Mesenteric fat pad (tissue), 1 donor: ENCODE measurements at places on chromosomes 11 and 22. TPM values are rescaled to one million over a fixed set of nuclear protein-coding genes. Genes with fewer than 3 reads are reported as not detected.

GRCh38 chr22:50047346-50047745, 10.8 kb downstream of the TTLL8 start:
- DNase-seq, result no peak

- no peak for DNase-seq
Measured at GRCh38 chr11:114353443-114353842, 46.9 kb downstream of the C11orf71 start.

DNA sequence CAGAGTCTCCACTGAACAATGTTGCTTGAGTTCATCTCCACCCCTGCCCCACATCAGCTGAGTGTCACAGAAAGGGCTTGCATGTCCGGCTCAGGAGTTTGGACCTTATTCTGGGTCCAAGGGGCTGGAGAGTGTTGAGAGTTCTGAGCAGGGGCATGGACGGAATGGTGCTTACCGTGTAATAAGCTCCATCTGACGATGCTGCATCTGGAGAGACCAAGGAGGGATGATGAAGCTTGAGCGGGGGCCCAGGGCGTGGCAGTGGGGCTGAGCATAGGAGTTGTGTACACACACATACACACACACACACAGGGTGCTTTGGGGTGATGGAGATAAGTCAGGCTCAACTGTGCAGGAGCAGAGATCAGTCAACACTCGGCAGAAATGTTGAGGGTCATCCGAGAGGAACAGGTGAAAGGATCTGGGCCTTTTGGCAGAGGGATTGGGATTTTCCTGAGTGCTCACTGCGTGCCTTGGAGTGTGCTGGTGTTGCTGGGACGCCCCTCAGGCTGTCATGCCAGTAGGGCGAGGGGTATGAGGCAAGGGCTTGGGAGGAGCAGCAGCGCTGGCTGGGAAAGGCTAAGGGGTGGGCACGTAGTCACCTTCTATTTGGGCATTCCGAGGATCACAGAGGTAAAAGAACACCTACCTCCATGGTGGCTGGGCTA, 2.3 kb downstream of the USP35 start:
- no peak for DNase-seq

Gene KCNJ11
- 3.5 TPM for total RNA-seq

DNA sequence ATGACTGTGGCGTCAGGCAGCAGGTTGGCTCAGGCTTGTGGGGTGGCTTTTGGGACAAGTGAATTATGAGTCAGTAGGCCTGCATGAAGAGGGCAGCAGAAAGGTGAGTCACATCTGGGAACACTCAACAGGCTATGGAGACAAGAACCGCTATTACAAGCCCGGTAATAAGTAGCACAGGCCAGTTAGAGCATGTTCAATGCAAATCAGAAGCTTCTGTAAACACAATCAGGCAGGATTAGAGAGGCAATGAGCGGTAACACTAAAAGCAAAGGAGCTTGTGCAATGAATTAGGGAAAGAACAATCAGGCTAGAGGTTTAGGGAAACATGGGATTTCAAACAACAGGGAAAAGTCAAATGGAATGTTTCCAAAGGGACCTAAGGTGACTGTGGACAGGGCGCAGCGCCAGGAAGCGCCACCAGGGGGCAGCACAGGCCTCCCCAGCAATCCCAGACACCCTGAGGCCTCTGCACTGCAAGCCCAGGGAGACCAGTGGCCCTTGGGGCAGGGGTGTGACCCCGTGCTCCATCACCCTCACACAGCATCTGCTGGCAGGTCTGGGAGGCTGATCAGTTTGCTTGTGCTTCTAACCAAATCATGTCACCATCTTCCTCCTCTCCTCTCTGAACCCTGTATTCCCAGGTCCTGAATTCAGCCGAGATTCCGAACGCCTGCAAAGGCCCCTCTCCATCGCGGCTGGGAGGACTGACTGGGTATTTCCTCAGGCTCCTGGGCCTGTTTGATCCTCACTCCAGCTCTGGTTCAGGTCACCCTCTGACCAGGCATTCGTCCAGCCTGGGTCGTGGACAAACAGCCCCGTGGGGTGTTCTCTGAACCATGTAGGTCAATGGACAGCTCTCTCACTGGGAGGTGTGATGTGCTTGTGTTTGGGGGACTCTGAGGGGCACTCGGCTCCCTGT, 50.0 kb downstream of the C11orf58 start:
- DNase-seq, result no peak

DNA sequence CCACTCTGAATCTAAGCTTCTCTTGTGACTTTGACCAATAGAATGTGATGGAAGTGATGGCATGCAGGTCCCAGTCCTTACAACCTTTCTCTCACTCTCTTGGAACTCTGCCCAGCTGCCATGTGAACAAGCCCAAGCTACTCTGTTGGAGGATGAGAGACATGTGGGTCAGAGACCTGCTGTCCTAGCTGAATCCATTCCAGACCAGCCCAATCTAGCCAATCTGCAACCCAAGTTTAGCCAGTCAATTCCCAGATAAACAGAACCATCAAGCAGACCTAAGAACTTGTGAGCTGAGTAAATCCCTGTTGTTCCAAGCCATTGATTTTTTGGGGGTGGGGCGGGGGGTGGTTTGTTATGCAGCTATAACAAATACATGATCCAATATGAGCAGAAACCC, 69.2 kb upstream of the GRK3 start:
- DNase-seq, result no peak

Gene TRIM34
- total RNA-seq, result 6.1 TPM

Gene PKNOX2
- total RNA-seq, result 2.6 TPM

DNA sequence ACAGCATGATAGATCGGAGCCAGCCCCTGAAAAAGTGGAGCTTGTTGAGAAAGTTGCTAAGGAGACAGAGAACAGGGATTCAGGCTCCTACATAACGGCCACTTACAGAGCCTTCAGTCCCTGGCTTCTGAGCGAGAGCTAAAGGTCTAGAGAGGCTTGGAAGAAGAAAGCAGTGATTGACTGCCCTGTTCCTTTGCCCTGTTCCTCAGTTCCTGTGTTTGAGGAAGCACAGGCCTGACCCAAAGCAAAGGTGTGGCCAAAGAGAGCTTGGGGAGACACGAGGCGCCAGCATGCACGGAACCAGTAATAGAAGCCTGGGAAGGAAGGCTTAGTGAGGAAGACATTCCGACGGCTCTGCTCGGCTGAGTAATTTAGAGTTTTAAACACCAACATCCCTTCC, 74.1 kb upstream of the CSNK2A3 start:
- no peak for DNase-seq

DNA sequence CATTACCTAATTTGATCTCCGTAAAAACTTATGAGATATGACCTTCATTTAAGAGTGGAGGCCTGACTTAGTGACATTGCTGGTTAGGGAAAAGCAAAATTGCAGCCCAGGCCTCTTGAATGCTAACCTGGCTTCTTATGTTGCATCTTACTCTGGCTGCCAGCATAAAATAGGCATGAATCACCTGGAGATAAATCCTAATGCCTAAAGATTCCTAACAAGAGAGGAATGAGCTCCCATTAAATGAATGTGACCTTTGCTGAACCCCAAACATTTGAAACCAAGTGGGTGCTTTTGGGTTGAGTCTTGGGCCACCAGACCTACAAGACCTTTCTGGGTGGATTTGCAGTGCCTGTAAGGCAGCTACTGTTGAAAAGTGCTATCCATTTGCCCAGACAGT, 1145.6 kb upstream of the TENM4 start:
- DNase-seq, result no peak

- DNase-seq, result no peak
Measured at GRCh38 chr22:47810505-47811500, 1048.4 kb downstream of the TBC1D22A start.

GRCh38 chr11:116485425-116485824, 287.4 kb downstream of the BUD13 start:
- no peak for DNase-seq

DNA sequence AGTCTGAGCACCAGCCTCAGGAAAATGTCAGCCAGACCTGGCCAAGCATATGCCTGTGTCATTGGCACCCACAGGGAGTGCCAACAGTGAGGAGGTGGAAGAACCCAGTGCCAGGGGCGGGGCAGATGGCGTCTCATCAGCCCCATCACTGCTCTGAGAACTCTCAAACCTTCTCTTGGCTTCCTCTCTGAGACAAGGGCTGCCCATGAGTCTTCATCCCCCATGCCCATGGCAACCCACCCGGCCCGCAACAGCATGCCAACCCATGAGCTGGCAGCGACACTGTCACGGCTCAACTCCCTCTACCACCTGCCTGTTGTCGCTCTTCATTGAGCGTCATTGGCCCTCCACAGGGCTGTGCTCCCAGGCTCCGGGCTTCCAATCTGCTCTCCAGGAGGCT, 340.5 kb downstream of the BUD13 start:
- no peak for DNase-seq

DNA sequence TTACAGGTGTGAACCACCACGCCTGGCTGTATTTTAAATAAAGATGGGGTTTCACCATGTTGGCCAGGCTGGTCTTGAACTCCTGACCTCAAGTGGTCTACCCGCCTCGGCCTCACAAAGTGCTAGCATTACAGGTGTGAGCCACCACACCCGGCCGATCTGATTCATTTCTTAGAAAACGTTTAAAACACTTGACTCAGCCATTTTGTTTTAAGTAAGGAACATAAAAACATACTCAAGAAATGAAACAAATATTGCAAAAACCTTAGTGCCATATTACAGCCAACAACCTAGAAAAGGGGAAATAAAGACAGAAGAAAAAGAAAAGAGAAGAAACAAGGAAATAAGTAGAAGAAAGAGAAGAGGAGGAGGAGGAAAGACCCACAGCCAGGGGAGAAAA, 17.4 kb downstream of the LRFN4 start:
- no peak for DNase-seq

Gene LIF
- 34.8 TPM for total RNA-seq

GRCh38 chr11:13208921-13209320, 68.7 kb upstream of the BMAL1 start:
- no peak for DNase-seq

GRCh38 chr11:118984825-118985224, 13.1 kb upstream of the CENATAC start:
- no peak for DNase-seq

Gene P4HA3
- 1.0 TPM for total RNA-seq

Gene GRM5
- total RNA-seq, result 0.22 TPM

- no peak for DNase-seq
Measured at GRCh38 chr22:27603800-27604144, 197.8 kb downstream of the MN1 start.

DNA sequence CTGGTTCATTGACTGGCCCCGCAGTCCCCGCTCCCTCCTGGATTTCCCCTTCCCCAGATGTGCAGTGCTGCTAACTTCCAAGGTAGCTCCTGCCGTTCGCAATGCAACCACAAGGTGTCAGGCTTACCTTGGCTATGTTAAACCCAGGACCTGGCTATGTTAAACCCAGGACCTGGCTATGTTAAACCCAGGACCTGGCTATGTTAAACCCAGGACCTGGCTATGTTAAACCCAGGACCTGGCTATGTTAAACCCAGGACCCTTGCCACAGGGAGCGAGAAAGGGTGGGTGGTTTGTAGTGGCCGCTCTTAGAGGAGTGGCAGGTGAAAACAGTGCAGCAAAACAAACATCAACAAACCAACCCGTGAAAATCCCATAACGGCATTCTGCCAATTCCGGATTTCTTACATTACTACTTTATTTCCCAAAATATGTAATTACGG, 2.9 kb upstream of the ADAMTS8 start:
- DNase-seq, result no peak

GRCh38 chr11:61959114-61959513, 8.3 kb downstream of the FTH1 start:
- DNase-seq, result peak; percentile 77

- DNase-seq, result no peak
Measured at GRCh38 chr22:37079668-37080171, 28.2 kb downstream of the KCTD17 start.

Gene P2RY2
- 1.4 TPM for total RNA-seq

Gene SCGB1D2
- not detected for total RNA-seq

Gene UBQLN3
- 0.22 TPM for total RNA-seq

- DNase-seq, result no peak
Measured at GRCh38 chr11:133024301-133024700, 508.0 kb downstream of the OPCML start.

- no peak for DNase-seq
Measured at GRCh38 chr11:128522943-128523518, 64.3 kb downstream of the ETS1 start.

- no peak for DNase-seq
Measured at GRCh38 chr11:112520354-112520753, 259.7 kb upstream of the PLET1 start.

Gene MMP12
- total RNA-seq, result 0.29 TPM

GRCh38 chr11:65095974-65096806, at the start of gene VPS51:
Gene VPS51, plus strand, starts transcription at chr11:65096214. Its CDS starts 37 bp downstream, at chr11:65096251.
- no peak for DNase-seq

DNA sequence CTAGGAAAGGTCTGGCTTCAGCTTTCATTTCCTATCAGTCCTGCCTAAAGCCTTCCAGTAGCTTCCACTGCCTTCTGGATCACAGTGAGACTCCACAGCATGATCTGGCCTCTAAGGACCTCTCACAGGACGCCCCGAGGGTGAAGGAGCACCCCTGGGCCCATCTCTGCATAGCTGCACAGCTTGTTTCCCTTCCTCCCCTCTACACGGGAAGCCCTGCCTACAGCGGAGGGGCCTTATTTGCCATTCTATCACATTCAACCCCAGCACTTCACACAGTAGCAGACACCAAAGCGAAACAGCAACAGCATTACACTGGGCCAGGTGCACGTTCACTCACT, 162.3 kb upstream of the GRK3 start:
- DNase-seq, result no peak

- no peak for DNase-seq
Measured at GRCh38 chr11:76030286-76030685, 176.0 kb downstream of the WNT11 start.

Gene PRR33
- not detected for total RNA-seq

Gene OR8U1
- total RNA-seq, result not detected

DNA sequence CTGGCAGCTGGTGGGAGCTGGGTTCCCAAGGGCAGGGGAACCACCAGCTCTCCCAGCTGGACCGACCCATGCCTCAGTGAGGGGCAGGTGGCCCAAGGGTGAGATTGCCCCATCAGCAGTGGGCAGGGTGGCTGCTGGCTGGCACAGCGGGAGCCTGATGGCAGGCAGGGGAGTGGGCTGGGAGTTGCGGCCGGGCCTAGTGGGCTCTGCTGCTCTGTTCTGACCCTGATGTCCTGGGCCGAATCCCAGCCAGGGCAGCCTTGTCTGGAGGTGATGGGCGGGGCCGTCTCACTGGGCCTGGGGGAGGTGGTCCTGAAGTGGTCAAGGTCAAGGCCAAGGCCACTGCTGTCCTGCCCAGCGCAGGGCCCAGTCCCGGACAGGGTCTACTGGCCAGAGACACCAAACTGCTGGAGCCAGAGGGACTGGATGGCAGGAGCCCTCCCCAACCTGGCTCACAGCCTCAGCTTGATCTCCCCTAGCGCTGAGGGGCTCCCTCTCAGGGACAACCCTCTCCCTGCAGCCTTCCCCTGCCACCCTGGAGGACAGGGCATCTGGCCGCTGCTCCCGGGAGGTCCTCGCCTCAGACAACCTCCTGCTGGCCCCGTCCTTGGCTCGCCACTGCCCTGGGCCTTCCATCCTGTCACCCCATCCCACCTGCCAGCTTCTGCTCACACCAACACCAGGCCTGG, 26.5 kb upstream of the PPARA start:
- DNase-seq, result no peak

Gene SCGB1A1
- not detected for total RNA-seq

Gene CADM1
- 14.8 TPM for total RNA-seq

Gene CHEK2
- 5.3 TPM for total RNA-seq

GRCh38 chr11:46034041-46034440, 87.2 kb downstream of the PHF21A start:
- no peak for DNase-seq

Gene HTR3B
- not detected for total RNA-seq
